NCI-H2081 (cell line): ENCODE measurements at places on chromosomes 13 and 19.
A peak's percentile ranks its signal among the peaks of the same experiment; 100 is the strongest.

DNA sequence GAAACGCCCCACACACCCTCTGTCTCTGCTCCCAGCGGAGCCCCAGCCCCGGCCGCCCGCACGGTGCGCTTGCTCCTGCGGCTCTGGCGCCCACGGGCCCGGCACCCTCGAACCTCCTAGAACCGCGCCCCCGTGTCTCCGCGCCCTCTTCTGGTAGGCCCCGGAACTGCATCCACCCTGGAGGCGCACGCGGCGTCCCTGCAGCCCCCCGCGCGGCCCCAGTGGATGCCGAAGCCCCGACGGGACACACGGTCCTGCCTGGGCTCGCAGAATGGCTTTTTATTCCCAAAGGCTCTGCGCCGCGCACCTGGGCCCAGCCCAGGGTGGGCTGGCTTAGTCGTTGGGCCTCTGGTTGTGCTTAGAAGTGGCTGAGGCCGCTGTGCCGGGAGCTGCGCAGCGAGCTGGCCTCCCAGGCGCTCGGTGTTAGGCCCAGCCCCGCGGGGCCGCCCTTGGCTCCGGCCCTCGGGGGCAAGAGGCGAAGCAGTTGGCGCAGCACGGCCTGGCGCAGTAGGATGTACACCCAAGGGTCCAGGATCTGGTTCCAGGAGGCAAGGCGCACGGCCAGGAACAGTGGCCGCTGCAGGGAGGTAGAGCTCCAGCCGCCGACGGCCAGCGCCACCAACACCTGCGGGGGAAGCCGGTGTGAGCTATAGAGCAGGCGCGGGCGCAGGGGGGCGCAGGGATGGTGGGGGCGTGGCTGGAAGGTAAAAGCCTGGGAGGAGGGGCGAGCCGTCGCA lies 2.8 kb downstream of the PTGER1 start:
- peak; percentile 63 for DNase-seq

DNA sequence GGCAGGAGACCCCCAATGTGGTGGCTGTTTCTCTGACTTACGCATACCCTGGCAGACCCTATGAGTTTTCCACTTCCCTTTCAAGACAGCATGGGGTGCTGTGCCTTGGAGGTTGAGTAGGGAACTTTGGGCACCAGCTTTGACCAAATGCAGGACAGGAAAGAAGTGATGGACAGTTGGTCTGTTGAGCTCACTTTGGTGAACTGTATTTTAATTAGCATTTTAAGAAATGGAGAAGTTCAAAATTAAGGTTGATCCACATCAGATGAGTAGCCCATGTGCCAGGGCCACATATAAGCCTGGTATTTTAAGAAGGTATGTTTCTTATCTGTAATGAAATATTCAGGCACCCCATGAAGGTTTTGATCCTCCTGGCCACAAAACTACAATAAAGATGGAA lies 46.1 kb upstream of the RAP2A start:
- DNase-seq = no peak

DNA sequence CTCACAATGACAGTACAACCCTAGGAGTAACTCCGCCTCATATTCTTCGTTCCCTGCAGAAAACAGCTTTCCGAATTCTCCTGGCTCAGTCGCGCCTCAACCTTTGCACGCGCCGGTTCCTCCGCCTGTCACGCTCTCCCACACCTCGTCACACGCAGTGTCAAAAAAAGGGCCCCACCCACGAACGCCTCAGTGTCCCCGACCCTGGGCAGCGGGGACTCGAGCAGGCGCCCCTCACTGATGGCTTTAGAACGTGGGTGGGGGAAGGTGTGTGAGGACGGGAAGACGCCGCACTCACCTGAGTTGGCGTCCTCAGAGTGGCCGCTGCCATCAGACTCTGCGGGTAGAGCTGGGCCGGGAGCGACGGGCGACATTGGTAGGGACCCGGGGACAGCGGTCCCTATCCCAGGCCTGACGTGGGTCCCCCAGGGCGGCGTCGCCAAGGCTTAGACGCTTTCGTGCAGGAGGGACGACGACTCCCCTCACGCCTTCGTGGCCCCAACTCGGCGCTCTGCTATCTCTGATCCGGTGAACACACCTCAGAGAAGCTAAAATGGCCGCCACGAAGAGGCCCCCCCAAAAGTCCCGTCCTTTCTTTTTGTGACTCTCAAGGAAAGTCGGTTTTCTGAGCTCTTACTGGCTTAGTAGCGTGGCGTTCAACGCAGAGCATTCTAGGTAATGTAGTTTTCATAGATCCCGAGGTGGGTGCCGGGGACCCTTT lies at the start of gene ZNF154:
Gene ZNF154, minus strand, starts transcription at position 564 of the 721 bp plus-strand sequence. Its CDS starts 233 bp downstream, at position 331.
- DNase-seq = no peak

GRCh38 chr19:18194554-18195238 lies 1.7 kb downstream of the MPV17L2 start:
- DNase-seq = no peak

DNA sequence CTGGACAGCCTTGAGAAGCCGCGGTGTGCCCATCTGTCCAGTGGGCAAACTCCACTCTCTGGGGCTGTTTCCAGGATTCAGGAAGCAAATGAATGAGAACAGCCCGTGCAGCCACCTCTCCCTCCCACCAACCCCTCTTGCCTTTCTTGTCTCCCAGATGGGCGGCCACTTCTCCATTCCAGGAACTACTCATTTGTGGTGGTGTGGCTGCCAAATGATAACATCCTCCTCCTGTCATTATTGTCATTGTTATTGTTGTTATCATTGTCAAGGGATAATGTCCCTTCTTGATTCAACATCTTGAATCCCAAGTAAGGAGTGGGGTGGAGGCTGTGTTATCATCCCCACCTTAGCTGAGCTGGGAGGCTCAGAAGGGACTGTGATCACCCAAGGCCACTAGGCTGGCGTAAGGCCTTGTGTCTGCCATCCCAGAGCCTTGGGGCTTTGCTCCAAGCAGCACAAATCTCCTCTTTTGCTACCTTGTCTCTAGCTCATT lies 1.6 kb downstream of the DNM2 start:
- DNase-seq = no peak

DNA sequence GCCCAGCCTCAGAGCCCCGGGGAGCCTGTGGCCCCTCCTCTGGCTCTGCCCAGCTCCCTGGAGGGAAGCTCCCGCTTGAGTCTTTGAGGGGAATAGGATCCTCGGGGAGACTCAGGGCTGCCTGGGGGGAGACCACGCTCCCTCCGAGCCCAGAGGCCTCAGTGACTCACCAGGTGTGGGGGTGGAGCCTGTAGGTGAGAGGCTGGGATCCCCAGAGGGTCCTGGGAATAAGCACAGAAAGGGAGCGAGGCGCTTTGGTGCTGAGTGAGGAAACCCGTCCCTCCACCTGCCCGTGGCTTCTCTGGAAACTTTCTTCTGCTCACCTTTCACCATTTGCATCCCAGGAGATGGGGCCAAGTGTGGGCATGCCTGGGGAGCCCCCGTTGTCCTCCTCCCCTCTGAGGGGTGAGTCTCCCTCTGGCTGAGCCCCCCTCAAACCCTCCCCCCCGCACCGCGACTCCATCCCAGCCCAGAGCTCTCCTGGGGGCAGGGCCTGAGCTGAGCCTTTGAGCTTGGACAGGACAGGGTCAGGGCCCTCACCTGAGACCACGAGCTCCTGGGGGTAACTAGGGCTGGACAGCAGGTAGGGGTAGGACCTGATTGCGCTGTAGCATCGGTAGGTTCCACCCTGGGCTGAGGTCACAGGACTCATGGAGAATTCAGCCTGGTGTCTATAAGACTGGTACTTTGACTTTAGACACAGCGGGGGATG lies 2.7 kb downstream of the LILRB5 start:
- DNase-seq = no peak

- DNase-seq = no peak
These were observed 75.6 kb upstream of the KL start for GRCh38 chr13:32940601-32941000.

DNA sequence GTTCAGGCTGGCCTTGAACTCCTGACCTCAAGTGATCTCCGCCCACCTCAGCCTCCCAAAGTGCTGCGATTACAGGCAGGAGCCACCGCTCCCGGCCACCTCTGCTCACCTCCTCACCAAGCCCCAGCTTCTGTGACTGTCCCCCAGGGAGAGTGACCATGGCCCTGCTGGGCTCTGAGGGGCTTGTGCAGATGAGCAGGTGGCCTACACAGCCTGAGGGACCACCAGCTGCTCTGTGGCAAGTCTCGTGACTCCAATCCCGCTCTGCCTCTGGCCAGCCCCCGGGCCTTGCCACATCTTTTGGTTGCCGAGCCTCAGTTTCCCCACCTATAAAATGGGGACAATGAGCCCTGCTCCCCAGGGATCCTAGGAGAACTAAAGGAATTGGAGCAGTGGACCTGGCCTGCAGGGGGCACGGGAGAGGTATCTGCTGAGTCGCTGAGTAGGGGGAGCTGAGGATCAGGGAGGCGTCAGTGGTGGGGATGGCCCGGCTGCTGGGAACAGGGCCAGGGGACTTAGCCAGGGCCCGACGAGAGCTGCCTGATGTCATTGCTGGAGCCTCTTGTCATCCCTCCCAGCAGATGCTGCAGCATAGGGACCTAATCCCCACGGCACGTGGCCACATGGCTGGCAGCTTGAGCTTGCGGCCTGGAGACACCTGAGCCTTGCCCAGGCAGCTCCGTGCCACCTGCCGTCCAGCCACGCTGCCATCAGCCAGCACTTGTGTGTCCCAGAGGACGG lies 74.7 kb downstream of the GADD45B start:
- no peak for DNase-seq

- DNase-seq = no peak
These were observed 127.7 kb downstream of the FRY start for GRCh38 chr13:32159137-32159869.

- DNase-seq = peak; percentile 41
These were observed 755 bp downstream of the UPF3A start for GRCh38 chr13:114282041-114282670.

- DNase-seq = peak; percentile 58
These were observed 1.3 kb upstream of the CEACAM6 start for GRCh38 chr19:41753936-41754529.

- no peak for DNase-seq
These were observed 446.4 kb downstream of the GPC6 start for GRCh38 chr13:93672996-93673395.

- no peak for DNase-seq
These were observed 9.9 kb downstream of the PLEKHJ1 start for GRCh38 chr19:2226051-2226839.

GRCh38 chr13:33257841-33258807 lies 27.4 kb downstream of the STARD13 start:
- DNase-seq = no peak

DNA sequence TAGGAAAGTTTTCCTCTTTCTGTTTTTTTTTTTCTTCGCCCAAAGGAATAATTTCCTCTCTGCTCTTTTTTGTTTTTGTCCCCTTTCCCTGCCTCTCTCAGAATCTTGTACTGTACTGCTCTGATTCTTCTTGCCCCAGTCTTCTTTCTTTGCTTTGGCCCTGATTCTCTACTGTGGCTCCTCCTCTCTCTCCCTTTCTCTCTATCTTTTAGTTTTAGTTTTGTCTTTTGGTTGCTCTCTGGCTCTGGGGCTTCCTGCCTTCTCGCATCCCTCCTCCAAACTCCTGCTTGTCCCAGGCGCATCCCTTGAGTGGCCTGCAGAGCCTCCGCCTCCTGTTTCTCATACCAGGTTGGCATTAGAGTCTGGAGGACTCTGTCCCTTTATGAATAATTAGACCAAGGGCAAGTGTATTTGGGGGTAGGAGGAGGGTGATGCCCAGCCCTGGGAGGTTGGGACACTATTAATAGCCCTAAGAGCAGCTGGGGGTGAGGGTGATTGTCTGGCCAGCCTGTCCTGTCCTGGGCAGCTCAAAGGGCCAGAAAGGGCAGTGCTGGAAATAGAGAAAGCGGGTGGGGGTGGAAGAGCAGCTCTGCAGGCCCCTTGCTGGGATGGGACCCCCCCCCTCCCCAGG lies 39.1 kb downstream of the LYL1 start:
- no peak for DNase-seq

DNA sequence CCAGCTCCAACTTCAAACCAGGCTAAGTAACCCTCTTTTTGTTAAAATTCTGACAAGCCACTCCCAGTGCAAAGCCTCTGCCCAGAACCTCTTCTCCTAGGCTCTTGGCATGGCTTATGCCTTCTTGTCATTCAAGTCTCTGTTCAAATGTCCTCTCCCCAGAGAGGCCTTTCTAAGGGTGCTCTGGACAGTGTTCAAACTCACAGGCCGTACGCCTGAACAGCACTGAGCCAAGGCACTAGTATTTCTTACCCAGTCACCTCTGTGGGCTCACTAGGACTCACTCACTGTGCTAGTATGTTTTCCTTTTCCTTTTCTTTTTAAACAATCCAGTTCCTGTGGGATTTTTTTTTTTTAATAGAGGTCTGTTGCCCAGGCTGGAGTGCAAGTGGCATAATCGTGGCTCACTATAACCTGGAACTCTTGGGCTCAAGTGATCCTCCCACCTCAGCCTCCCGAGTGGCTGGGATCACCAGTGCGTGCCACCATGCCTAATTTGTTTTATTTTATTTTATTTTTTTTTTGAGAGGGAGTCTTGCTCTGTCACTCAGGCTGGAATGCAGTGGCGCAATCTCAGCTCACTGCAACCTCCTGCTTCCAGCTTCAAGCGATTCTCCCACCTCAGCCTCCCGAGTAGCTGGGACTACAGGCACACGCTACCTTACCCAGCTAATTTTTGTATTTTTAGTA lies 2.3 kb upstream of the ASF1B start:
- no peak for DNase-seq

DNA sequence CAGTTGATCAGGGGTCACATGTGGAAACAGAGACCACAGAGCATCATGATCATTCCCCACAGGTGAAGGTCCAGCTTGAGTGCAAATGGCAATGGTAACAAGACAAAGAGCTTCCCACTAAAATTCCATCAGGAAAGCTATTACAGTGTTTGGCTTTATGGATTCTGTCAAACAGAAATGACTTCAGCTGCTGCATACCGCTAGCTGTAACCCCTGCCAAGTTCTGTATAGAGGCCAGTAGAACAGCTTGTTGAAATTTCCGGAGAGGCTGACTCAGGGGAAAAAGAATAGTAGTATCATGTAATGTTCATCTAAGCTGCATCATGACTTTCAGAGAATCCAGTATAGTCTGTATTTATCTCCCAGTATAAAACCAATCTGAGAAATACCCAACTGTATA lies 1704.7 kb downstream of the SLITRK5 start:
- DNase-seq = no peak

GRCh38 chr13:28751175-28751960 lies 32.6 kb upstream of the SLC46A3 start:
- no peak for DNase-seq

DNA sequence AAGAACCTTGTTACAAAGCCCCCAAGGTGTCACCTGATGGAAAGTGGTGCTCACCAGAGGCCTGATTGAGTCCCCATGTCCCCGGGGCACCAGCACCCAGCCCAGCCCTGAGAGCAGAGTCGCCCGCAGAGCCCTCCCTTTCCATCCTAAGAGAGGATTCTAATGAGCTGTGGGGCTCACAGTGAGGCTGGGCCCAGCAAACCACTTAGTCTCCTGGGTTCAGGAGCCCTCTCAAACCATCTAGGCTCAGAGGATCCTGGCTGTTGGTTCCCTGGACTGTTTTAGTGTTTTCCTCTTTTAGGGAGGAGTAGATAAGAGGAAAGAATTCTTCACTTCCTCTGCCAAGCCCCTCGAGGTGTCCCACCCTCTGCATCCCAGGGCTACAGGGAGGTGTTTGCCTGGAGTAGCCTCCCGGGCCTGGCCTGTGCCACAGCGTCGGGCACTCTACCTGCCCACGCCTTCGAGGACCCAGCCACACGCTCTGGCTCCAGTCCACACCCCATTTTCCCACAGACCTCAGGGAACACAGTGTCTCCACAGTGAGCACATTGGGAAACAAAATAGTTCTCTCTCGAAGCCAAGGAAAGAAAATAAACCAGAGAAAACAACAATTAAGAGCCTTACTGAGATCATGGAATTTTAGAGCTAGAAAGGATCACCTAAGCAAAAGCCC lies 34.4 kb downstream of the DHRS12 start:
- DNase-seq = no peak

- DNase-seq = no peak
These were observed 62.2 kb upstream of the TM9SF2 start for GRCh38 chr13:99439048-99439447.
